AG04449 (cell line): ENCODE measurements at places on chromosomes 3 and 15.

DNA sequence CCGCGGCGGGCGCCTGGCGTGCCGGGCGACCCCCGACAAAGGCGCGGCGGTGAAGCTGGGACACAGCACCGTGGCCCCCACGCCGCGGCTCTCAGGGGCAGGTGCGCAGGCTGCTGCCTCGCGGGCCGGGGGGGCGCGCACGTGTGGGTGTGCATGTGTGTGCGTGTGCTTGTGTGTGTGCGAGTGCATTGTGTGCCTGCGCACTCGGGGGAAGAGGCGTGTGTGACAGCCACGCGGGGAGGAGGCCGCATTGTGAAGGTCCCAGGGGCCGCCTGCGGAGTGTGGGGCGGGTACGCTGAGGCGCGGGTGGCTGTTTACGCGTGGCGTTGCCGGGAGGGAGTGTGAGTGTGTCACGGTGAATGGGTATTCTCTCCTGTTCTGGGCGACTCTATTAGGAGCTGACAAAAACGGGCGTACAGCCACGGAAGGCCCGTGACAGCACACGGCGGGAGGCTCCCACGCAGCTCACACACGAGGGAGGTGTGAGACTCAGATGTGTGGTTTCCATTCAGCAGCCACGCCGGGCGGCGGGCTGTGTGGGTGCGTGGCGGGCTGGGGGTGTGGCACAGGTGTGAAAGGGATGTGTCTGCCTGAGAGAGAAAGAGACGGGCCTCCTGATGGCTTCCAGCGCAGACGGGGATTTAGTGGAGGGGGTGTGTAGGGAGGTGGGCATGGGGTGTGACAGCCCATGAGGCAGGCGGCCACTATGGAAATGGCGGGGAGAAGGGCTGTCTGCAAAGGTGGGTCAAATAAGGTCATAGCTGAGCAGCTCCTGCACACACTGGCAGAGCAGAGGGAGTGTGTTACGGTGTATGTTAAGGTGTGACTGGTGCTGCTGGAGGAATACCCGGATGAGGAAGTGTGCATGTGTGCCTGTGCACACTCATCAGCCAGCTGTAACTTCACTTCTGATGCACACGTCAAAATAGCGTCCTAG lies 750 bp downstream of the PODXL2 start:
- DNase-seq = no peak

GRCh38 chr15:66503780-66504562 lies 684 bp downstream of the RPL4 start:
- no peak for DNase-seq

DNA sequence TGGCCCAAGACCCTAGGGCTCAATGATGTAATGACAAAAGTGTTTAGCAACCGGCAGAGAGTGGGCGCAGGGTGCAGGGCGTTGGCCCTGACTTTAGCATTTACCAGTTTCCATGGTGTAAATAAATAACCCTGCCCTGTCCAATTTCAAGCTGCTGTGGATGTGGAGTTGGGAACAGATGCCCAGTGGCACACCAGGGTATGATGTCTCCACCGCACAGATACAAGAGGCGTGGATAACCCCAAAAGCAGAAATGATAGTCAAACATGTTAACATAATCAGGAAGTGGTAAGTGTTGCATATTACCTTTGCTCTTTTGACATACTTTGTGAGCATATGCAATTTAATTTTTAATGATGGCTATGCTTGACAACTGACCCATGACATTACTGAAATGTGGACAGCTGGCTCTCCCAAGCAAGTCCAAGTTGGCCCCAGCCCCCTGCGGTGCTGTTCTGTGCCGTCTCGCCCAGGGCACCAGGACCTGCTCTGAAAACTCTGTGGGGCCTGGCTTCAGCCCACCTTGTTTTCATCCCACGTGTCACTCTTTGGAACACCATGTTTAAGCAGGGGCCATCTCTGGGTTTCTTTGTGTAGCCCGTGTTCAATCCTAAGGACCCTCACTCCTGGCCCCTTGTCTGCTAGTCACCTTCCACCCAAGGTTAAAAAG lies 10.8 kb upstream of the ANPEP start:
- DNase-seq = no peak

DNA sequence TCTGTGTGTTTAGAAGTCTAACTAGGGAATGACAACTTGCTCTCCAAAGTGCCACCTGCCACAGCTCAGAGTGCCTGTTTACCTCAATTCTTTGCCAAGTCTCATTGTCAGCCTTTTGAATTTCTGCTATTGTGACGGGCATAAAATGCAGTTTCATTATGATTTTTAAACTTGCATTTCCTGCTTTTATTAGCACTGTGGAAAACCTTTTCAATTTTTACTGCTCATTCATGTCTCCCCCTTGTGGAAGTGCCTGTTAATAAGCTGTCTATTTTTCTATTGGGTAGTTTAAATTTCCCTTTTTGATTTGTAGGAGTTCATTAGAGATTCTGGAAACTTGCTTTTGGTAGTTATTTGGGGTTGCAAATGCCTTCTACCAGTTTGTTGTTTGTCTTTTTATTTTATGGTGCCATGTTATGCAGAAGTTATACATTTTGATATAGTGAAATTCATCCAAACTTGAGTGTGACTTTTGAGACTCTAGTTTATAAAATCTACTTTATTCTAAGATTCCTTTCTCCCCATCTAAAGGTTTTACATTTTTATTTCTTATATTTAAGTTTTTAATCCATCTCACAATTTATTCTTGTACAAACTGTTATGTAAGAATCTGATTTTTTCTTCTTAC lies 53.9 kb upstream of the FRMD4B start:
- no peak for DNase-seq

- DNase-seq = no peak
Measured at GRCh38 chr3:114958930-114959329, 188.2 kb downstream of the ZBTB20 start.

DNA sequence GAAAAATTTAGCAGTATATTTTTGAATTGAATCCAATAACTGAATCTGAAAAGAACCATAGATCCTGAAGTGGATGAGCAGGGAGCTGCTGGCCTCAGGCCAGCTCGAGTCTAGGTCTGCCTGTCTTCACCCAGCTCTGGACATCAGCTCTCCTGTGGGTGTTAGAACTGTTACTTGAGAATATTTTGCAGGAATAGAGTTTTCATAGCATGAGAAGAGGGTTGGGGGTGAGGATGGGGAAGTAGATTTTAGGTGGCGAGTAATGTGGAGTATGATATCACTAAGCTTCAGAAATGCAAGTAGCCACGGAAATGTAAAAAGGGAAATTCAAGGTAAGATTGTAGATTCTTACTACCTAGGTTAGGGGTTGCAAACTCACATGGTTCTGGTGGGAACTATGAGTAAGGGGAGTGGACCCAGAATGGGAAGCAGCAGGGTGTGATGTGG lies 6.2 kb downstream of the RAB8B start:
- no peak for DNase-seq

DNA sequence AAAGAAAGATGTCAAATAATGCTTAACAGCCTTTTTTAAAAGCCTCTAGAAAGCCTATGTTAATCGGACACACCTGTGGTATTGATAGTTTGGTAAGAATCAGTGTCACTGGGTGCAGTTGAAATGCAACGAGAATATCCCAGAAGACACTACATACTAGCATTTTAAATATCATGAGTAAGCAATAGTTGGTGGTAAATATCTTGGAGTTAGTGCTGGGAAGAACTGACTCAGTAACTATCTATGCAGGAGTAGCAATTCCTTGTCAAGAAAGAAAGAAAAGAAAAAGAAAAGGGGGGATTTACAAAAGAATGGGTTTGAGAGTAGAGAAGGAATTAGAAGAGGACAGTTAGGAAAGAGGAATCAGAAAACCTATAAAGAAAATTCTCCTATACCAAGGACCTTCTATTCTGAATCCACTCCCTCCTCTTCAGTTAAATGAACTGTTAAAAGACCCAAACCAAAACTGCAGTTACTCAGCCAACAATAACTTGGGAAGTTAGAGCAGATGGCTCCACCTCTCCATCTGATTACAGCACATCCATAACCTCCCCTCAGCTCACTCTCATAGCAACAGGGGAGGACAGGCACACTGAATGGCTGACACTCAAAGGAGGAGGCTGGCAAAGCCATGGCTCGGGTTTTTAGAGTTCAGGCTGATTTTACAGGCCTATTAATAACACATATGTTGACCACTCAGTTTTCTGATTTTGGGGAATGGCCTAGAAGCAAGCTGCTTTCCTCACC lies 207.6 kb upstream of the MDFIC2 start:
- DNase-seq = no peak

DNA sequence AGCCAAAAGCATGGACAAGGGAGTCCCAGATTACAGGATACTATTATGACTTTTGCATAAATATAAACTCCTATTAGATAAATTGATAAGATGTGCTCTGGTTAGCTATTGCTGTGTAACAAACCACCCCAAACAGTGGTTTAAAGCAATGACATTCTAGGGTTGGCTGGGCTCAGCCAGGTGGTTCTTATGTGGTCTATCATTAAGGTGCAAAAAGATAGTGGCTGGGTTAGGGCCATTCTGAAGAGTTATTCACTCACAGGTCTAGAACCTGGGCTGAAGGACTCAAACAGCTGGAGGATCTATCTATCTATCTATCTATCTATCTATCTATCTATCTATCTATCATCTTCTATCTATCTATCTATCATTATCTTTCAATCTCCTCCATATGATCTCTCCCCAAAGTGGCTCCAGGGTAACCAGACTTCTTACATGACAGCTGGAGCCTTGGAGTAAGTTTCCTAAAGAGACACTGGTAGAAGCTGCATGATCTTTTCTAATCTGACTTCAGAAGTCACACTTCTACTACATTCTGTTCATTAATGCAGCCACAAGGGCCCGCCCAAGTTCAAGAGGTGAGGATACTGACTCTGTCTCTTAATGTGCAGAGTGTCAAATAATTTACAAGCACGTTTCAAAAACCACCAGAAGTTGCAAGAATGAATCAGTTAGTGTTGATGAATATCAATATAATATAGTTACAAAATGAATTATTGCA lies 74.9 kb upstream of the XCR1 start:
- no peak for DNase-seq

GRCh38 chr3:121601212-121601812 lies 8.1 kb downstream of the FBXO40 start:
- no peak for DNase-seq

DNA sequence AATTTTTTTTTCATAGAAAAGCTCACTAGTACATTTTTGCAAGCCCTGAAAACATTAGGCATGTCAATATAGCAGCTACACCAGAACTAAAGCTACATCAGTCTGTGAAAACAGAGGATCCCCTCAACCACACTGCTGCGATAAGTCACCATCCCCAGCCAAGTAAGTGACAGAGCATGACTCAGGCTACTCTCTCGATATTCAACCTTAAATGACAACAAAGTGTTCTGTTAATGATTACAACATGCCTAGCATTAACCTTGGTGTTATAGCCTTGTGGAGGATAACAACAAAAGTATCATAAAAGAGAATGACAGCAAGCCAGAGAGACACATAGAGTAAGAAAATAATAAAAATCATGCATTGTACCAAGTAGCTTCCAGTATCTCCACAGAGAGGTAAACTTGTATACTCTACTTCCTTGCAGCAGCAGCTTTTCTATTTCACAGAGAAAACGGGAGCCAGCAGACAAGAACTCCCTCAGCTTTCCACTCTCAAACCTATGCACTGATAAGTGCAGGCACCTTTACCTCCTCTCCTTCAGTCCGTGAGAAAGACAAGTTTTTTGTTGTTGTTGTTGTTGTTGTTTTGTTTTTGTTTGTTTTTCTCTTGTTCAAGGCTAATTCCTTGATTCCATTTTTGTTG lies 76.6 kb downstream of the GBE1 start:
- no peak for DNase-seq

- DNase-seq = no peak
Measured at GRCh38 chr3:9760779-9761505, 8.8 kb downstream of the CAMK1 start.

DNA sequence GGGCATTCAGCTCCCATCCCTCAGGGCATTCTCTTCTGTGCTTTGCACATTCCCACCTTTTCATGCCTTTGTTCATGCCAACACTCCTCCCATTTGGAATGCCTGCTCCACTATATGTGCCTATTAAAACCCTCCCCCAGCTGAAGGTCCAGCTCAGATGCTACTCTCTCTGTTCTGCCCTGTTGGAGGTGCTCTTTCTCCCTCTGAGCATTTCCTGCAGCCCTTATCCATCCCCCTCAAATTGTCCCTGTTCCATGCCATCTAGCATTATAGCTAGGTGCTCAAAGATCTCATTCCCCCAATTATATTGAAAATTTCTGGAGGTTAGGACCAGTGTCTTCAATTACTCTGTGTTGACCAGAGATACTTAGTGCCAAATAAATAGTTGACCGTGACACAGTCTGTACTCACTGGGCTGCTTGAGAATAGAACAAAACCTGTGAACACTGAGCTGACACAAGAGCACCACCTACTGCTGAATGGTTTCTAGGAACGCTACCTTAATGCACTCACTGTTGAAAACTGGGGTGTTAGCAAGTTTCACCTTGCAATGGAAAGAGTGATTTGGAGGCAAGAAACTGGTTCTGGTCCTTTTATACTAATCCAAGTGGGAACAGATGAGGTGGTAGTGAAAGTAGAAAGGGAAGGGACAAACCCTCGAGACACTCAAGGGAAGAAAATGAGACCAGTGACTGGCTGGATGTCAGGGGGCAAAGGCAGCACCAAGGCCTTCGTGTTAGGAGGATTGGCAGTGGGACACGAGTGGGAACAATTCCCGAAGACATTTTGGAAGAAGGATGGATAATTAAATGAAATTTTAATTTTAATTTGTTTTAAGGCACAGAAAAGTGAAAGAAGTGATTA lies 289.8 kb upstream of the ROPN1 start:
- DNase-seq = no peak

DNA sequence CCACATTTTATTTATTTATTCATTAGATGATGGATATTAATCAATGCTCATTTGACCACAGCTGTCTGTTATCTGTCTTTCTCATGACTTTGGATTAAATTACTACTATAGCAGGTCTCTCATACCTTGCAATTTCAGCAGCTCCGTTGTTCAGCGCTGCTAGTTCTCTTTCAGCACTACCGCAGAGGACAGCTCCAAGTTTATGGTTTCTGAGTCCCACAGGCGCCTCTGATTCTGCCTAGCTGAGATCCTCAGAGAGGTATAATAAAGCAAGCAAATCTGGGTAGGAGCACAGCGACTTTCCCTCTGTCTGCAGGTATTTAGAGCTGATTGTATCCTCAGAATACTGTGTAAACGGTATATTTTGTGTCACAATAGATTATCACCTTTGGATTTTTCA lies 204.9 kb downstream of the CNTN4 start:
- DNase-seq = no peak
